Activated naive CD8-positive, alpha-beta T cell treated with anti-CD3 and anti-CD28 coated beads, Interleukin-2, amount 50 U/mL, for 24 hours (primary cell): ENCODE measurements at places on chromosomes 13 and 19.

DNA sequence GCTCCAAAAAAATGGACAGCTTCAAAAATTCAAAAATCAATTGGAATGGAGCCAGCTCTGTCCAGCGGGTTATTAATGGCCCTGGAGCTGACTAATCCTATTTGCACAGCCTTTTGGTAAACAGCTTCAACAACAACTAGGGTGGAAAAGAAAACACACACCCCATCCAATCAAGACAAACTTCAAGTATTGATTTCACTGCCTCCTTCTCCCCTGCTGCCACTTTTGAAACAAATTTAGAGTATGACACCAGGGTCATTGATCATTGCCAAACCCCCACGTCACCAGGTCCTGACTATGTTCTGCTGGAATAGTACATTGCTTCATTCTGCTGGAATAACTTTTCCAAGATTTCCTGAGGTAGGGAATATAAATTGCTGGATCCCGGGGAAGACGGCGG is 56.8 kb upstream of the GTF3A start:
- no peak for DNase-seq

- DNase-seq, result no peak
These were observed 366.2 kb downstream of the DNAJC15 start for GRCh38 chr13:43389573-43389972.

GRCh38 chr13:61247149-61247936 is 168.3 kb downstream of the PCDH20 start:
- DNase-seq, result no peak

DNA sequence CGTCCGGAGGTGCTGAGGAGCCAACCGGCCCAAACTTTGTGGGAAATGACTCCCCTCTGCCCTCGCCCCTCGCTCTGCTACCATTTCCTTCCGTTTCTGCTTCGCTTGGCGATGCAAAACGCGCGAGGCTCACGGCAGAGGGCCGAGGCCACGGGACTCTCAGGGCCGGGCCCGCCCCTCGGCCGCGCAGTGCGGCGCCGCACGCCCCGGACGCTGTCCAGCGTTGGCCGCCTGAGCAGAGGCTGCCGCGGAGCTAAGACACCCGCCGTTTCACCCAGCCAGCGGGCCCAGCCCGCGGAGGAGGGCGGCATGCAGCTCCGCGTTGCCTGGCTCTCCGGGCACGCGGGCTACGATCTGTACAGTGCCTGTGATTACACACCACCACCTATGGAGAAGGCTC is 2.1 kb upstream of the ZNF578 start:
- no peak for DNase-seq

DNA sequence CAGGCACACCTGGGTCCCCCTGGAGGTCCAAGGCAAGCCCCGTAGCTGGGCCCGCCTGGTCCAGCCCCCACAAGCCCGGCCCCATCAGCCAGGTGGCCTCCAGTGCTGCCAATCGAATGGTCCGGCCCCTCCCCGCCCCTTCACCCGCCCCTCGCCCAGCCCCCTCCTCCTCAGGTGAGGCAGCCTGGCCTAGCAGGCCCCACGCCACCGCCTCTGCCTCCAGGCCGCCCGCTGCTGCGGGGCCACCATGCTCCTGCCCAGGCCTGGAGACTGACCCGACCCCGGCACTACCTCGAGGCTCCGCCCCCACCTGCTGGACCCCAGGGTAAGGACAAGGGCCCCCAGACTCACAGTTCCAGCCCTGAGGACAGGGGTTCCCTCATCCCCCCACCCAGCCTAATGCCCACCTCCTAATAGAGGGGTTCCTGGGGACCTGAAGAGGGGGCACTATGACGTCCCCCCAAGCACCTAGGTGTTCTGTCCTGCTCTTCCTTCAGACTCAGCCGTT is at the start of gene HPN:
Gene HPN (plus strand): TSS at position 174 of the 508 bp plus-strand sequence. CDS start 786 bp downstream, outside the sequence.
- DNase-seq, result no peak

DNA sequence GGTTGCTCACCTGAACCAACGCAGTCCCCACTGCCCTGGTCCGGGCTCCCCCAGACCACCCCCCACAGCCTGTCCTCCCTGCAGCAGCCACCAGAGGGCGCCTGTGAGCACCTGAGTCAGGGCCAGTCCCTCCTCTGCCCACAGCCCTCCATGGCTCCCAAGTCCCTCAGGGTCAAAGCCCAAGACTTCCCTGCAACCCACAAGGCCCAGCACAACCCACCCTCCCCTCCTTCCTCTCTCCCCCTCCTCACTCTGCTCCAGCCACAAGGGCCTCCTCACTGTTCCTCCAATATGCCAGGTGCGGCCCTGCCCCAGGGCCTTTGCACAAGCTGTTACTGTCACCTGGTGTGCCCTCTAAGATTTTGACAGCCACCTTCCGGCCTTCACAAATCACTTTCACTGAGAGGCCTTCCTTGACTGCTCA is 10.9 kb downstream of the GNA15 start:
- DNase-seq, result peak; percentile 79

GRCh38 chr13:91659256-91660075 is 261.0 kb downstream of the GPC5 start:
- no peak for DNase-seq

- no peak for DNase-seq
These were observed 125.5 kb upstream of the TRPC4 start for GRCh38 chr13:37995092-37995491.

DNA sequence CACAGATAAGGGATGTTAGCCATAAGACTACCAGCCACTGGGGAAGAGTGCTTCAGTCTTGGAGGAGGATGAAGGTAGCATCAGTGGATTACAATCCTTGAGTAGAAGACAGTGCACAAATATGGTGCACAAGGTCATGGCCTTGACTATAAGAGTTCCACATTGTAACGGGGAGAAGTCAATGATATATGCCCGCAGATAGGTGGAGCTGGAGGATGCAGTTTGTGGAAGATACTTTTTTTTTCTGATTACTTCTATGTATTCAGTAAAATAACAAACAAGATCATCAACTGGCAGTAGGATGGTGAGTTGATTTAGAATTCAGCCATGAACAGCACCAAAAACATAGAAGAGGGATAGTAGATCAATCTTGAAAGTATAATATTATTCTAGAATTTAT is 926.8 kb upstream of the MIR17HG start:
- DNase-seq, result no peak

- no peak for DNase-seq
These were observed 68.0 kb downstream of the MLLT1 start for GRCh38 chr19:6211632-6212402.

GRCh38 chr13:85243831-85244230 is 555.4 kb downstream of the SLITRK6 start:
- no peak for DNase-seq

DNA sequence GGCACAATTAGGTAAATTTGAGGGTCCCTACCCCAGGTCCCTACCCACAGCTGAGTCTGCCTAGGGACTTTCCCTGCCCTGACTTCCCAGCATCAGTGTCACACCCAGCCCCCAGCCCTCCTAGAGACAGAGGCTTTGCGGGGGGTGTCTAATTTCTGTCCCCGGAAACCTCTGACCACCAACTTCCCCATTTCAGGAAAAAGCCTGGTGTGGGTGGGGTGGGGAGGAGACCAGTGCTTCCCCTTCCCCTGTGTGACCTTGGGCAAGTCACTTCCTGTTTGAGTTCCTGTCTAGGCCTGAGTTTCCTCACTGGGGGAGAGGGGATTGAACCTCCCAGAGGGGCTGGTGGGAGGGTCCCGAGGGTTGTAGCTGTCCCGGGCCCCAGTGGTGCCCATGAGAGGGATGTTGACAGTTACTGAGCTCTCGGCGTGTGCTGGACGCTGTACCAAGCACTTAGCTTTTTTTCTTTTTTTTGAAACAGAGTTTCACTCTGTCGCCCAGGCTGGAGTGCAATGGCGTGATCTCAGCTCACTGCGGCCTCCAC is 7.9 kb downstream of the VASP start:
- peak; percentile 48 for DNase-seq

- DNase-seq, result no peak
These were observed 7.8 kb downstream of the ZSWIM4 start for GRCh38 chr19:13803038-13803437.

GRCh38 chr13:112903606-112904195 is 65.3 kb upstream of the MCF2L start:
- DNase-seq, result no peak

DNA sequence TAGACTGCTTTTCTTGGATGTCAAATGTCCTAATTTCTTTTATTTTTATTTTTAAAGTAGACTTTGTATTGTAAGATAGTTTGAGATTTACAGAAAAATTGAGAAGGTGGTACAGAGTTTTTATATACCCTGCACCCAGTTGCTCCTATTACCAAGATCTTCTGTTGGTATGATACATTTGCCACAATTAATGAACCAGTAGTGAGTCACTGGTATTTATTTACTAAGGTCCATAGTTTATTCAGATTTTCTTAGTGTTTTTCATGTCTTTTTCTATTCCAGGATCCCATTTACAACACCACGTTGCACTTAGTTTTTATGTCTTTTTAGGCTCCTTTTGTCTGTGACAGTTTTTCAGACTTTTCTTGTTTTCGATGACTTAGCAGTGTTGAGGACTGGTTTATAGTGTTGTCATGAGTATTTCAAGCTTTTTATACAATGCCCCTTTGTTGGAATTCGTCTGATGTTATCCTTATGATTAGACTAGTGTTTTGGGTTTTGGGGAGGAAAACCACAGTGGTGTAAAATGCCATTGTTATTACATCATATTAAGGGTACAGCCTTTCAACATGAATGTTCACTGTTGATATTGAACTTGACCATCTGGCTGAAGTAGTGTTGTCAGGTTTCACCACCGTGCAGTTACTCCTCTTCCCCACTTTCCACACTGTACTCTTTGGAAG is 35.9 kb downstream of the COG3 start:
- no peak for DNase-seq
